Occipital lobe (tissue), 3 donors: ENCODE measurements at places on chromosomes 1 and 21. TPM values are rescaled to one million over a fixed set of nuclear protein-coding genes. Genes with fewer than 3 reads are reported as not detected.

The CELA2A gene
- total RNA-seq, result not detected

The B3GALT5 gene
- 0.62 TPM for total RNA-seq

DNA sequence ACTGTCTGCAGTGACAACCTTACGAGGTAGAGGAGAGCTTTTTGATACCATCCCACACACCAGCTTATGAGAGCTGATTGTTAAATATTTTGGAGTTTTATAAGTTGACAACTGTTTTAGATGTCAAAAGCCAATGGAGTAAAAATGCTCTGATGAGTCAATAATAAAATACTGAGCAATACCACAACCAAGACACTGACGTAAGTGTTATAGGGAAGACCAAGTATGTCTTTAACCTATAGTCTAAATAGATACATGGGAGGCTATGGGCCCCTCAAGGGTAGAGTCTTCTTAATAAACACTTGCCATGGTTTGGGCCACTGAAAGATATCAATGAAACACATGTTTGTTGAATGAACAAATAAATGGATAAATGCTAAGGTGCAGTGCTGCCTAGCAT is 49.2 kb downstream of the DUSP10 start:
- DNase-seq, result no peak

DNA sequence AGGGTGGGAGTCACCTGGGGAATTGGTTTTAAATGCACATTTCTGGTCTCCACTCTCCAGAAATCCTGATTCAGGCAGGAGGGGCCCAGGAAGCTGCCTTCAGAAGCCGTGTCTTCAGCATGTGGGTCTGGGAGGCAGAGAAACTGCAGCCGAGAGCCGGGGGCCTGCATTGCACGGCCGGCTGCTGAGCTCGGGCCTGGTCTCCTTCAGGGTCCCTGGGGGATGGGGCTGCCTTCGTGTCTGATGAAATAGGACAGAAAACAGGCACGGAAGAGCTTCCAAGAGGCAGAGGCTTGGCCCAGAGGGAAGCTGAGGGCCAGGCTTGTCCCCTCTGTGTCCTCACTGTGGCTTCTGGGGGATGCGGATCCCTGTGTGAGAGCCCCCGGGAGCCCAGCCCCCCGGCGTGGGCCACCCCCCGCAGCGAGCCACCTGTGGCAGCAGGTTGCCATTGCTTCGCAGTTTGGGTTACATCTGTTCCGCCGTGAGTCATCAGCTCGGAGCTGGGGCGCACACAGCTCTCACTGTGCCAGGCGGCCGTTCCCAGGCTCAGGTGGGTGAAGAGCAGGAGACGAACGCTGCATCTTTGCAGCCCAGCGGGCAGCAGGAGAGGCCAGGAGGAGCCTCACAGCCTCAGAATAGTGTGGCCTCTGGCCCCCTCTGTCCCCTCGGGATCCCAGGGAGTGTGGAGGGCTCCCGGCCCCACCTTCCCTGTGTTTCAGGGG is 72.4 kb downstream of the AJAP1 start:
- DNase-seq, result peak; percentile 35

- DNase-seq, result no peak
These were observed 9.6 kb upstream of the SPRR2F start for GRCh38 chr1:153122831-153123421.
